CD4-positive, alpha-beta T cell treated with Interleukin-1 beta for 1 hour (primary cell): ENCODE measurements at places on chromosomes 1 and 21.

GRCh38 chr1:218809061-218809460 lies 364.6 kb upstream of the LYPLAL1 start:
- no peak for DNase-seq

- no peak for DNase-seq
Observed at GRCh38 chr1:58621391-58621790, 44.3 kb upstream of the TACSTD2 start.

DNA sequence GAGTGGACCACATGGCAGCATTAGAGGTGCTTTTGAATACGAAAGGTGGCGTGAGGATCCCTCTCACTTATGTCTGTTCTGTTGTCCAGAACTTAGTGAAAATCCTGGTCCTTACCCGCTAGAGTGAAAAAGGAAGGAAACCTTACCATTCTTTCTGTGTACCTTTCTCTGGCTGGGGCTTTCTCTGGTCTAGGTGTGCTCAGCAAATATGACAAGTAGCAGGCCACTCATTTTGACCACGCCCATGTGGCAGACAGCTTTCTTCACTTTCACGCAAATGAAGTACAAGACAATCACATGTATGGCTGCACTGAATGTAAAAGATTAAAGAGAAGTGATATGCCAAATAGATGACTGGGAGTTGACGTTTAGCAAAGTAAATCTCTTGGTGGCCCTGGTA lies 131.9 kb downstream of the FGGY start:
- DNase-seq = no peak

- DNase-seq = no peak
Observed at GRCh38 chr1:240847325-240847724, 235.4 kb upstream of the GREM2 start.

DNA sequence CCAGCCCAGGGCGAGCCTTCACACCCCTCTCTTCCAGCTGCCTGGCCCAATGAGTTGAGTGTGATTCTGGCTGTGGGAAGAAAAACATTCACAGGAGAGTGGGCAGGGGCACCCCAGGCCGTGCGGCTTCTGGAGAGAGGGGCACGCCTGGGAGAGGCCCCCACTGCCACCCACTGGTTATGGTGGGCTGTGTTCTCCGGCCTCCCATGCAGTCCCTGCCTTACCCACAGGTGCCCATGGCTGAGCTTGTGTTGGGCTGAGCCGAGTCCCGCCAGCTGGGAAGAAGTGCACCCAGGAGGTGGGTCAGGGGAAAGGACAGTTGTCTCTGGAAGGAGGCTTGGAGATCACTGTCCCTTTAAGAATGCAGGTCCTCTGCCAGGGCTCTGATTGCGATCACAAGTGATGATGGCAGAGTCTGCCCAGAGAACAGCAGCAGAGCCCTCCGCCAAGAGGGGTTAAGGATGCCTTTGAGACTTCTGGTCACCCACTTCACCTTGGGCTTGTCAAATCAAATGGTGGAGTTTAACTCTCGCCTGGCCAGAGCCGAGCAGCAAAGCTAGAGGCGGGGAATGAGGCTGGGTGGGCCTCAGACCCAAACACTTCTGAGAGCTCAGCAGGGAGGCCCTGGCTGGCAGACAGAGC lies 124.7 kb upstream of the ARHGEF16 start:
- DNase-seq = no peak

DNA sequence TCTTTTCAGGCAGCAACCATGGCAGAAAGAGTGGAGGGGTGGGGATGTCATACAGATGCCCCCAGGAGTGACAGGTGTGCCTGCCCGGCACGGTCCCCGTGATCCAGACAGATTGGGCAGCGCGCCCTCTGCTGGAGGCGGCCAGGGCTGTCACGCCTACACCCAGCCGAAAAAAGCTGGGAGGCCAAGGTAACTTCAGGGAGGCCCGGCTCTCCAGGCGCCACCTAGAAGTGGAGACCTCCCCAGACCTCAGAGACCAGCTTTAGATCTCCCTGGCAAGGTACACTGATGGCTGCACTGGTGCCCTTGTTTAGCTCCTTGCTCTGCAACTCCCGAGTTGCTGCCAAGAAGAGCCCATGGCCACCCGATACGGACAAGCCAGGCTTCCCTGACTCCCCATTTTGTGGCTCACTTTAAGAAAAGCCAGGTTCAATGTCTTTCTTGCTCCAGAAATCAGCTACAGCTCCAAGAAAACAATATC lies 6.6 kb downstream of the GOLT1A start:
- peak; percentile 64 for DNase-seq

- no peak for DNase-seq
Observed at GRCh38 chr1:40622936-40623629, 42.4 kb downstream of the RIMS3 start.

DNA sequence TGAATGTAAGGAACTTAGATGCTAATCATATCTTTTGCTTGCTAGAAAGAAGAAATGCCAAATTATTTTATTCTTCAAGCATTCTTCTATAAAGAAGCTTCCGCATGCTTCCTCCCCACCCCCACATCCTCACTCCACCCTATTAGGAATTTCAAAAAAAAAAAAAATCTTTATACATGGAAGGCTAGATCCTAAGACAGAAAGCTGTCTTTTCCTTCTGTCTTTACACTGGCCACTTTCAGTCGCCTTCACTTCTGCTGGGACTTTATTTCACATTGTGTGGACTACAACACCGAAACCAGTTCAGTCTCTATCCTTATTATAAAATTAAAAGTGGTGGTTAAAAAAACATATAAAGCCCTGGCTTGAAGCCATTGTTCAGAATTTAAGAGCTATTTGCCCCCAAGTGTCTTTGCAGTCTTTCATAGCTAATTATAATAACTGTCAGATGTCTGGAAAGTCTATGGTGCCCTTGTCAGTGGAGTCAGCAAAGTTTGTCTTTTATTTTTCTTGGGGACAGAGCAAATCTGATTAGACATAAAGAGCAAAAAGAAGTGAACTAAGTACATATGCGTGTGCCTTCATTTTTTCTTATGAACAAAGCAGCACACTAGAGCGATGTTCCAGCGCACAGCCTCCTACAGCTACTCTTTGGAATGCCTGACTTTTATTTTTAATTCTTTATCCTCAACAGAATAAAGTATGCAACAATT lies 297.7 kb downstream of the PTPRC start:
- peak; percentile 17 for DNase-seq

DNA sequence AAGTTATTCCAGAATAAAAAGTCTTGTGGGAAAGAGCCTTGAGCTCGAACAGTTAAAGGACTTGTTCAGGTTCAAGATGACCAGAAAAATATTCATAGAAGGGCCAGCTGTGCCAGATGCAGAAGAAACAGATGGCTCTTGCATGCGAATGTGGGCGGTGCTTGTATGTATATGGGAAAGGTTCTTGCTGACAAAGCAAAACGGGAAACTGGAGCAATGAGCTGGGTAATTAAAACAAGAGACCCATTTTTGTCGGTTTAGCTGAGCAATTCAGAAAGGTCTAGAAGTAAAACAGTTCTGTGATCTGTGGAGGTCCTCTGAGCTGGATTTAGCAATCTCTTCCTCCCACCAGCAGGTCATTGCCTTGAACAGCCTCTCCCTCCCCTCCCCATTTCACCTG lies 107.2 kb upstream of the MARK1 start:
- no peak for DNase-seq

- no peak for DNase-seq
Observed at GRCh38 chr1:7644961-7645750, 125.9 kb upstream of the VAMP3 start.

- no peak for DNase-seq
Observed at GRCh38 chr1:235410467-235410866, 43.2 kb downstream of the TBCE start.

DNA sequence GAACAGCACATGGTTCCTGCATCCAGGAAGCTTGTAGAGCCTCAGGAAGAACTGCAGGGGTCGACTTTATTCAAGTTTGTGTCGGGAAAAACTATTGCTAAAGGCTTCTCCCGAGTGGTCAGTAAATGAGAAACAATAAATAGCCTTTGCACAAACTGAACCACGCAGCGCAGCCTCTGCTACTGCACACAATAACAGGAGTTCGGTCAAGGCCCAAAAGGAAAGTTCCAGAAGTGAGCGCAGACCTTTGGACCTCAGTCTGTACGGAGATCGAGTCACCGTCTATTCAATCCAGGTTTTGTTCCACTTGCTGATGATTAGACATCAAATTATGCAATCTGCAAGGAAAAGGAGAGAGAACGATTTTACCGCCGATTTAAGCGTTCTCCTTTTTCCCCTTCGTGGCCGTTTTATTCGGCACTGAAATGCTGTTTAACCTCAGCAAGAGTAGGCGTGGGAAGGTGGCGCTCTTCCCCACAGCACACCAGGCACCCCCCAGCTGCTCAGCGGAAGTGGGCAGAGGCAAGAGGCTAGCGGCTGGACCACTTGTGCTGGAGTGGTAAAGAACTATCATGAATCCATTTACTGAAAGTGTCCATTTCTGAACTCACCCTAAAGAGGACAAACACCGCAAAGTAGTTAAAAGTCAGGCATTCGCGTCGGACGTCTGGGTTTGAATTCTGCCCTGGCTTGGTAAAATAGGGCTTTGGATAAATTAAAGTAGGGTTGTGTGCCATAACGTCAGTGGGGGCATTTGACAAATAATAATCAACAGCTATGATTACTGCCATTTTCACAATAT lies 6.1 kb upstream of the LHX8 start:
- DNase-seq = no peak

- DNase-seq = no peak
Observed at GRCh38 chr1:173934440-173934839, 17.3 kb upstream of the SERPINC1 start.

DNA sequence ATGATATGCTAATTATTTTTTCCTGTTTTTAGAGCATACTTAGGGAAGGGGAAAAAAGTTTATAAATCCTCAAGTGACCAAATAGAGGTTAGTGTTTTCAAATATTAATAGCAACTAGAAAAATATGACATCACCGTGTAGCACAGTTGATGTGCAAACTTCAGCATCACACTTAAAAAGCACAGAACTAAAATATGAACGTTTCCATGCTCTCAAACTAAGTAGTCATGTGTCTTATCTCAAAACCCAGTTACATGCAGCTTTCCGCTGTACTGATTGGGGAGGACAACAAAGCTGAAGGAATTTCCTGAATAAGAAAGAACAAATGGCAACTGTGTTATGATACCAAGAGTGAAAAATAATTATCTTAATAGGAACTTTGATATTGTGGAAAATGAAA lies 903.7 kb downstream of the ADGRL2 start:
- no peak for DNase-seq

- DNase-seq = peak; percentile 21
Observed at GRCh38 chr1:145690587-145691558, 16.3 kb downstream of the PDZK1 start.

DNA sequence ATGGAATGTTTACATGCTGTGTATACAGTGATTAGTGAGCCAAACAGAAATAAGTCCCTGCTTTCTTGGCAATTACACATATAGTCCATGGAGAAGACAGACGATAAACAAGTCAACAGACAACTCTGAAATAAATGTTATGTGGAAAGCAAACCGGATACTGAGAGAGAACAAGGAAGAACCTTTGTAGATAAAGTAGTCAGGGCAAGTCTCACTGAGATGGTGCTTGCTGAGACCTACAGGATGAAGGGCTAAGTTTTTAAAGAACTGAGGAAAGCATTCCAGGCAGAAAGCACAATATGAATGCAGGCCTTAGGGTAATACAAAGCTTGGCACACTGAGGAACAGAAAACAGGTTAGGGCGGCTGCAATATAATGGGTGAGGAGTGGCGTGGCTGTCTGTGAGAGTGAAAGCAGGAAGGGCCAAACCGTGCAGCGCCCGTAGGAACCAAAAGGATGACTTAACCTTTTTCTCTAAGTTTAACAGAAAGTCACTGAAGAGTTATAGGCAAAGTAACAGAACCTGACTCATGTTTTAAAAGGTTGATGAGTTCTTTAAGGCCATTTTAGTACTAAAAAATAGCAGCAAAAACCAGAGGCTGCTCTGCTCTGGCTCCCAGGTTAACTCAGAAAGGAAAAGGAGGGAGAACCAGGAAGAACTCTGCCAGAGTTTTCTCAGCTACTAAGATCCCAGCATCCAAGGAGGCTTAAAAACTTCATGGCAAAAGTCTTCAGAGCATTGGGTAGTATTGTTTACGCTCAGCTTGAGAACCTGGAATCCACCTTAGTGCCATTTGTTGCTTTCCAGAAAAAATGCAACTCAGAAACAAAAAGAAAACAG lies 8.7 kb upstream of the TTF2 start:
- peak; percentile 18 for DNase-seq

GRCh38 chr1:8201331-8201861 lies 116.5 kb upstream of the SLC45A1 start:
- DNase-seq = no peak

DNA sequence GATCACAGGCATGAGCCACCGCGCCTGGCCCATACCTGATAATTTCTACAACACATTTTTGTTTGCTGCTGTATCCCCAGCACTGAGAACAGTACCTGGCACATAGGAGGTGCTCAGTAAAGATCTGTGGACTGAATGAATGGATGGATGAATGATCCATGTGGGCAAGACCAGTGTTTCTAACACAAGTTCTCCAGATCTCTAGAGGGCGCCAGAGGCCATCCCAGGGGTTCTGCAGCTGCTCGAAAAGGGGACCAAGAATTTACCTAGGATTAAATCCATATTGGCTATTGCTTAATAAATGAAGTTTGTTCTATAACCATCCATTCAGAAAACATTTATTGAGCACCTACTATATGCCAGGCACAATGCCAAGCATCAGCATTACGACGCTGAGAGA lies 167.7 kb downstream of the ACTL8 start:
- no peak for DNase-seq
